ENCODE measurements at places on chromosomes 12 and 14. TPM values are rescaled to one million over a fixed set of nuclear protein-coding genes. Genes with fewer than 3 reads are reported as not detected.
A peak's percentile ranks its signal among the peaks of the same experiment; 100 is the strongest.

DNA sequence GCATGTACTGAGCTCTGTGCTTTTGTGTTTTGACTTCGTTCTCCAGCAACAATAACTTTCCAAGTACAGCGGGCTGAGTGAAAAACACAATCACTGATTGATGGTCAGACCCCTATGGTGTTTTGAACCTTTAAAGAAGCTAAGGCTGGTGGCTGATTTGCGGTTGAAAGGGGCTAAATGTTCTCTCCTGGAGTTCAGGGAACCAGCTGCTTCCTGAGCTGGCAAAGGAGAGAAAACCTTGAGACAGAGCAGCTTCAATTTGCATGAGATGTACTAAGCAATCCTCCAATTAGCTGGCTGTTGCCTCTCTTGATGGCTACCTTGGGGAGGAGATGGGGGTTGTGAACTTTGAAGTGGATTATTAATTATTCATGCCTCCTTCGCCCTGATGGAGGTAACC is 546.7 kb upstream of the SEL1L start:
- DNase-seq = peak; percentile 67
- H3K4me1 ChIP-seq = peaks cover 37% of the 10 kb centered on the region
- no peaks in the 10 kb centered on the region for H3K27me3 ChIP-seq
- H3K27ac ChIP-seq = peak overlapping the region; percentile 43
- no peak overlapping the region for H3K4me3 ChIP-seq

- no peak overlapping the region for H3K4me3 ChIP-seq
- H3K36me3 ChIP-seq = no peaks in the 10 kb centered on the region
- no peak for DNase-seq
- no peak overlapping the region for H3K27ac ChIP-seq
- no peaks in the 10 kb centered on the region for H3K4me1 ChIP-seq
These were observed 3.9 kb upstream of the MEG3 start for GRCh38 chr14:100822013-100822412.

DNA sequence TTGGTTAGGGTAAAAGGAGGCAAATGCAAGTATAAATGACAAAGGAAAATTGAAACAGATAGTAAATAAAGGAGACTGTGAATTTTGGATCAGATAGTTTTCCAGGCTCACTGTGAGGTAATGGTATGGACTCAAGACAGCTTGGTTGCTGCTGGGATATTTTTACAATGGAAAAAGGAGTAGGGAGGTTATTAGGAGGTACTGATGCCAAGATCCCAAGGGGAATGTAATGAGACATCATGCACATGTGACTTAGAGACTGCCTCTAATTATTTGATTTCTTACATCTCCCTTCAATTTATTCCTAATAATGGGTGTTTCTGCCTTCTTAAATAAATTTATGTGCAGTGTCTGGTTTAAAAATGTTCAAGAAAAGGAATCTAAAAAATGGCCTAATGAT is 56.9 kb downstream of the TAOK3 start:
- no peaks in the 10 kb centered on the region for H3K4me1 ChIP-seq
- no peak overlapping the region for H3K27ac ChIP-seq
- no peaks in the 10 kb centered on the region for H3K27me3 ChIP-seq
- no peak for DNase-seq

GRCh38 chr12:121009741-121010140 is 6.5 kb downstream of the C12orf43 start:
- peaks cover 11% of the 10 kb centered on the region for H3K36me3 ChIP-seq
- no peak overlapping the region for H3K4me3 ChIP-seq
- no peaks in the 10 kb centered on the region for H3K27me3 ChIP-seq
- peak; percentile 76 for DNase-seq
- H3K27ac ChIP-seq = no peak overlapping the region
- no peaks in the 10 kb centered on the region for H3K4me1 ChIP-seq

DNA sequence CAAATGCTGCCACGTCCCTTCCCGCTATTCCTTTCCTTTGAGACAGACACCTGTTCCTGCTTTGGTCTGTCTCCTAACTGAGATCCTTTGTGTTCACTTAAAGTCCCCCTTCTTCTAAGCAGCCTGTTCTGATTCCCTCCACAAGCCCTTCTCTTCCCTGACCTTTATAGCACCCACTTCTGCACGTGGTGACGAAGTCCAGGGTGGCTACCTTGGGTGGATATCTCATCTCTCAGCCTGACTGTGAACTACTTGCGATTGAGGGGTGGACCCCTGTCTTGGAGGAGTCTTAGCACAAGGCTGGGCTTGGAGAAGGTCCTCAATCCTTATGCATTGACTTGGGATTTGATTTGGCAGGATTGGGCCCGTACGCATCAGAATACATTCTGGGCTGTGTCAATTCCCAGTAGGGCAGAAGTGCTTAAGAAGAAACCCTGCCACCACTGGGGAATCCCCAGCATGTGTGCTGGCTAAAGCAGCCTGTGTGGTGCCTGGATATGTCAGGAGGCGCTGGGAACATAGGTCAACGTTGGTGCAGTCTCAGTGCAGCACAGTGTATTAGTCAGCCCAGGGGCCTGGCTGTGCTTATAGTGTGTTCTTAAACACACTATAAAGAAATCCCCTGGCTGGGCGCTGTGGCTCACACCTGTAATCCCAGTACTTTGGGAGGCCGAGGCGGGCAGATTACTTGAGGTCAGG is 23.6 kb downstream of the KRT80 start:
- H3K27ac ChIP-seq = no peak overlapping the region
- H3K27me3 ChIP-seq = no peaks in the 10 kb centered on the region
- no peak overlapping the region for H3K4me3 ChIP-seq

- no peaks in the 10 kb centered on the region for H3K27me3 ChIP-seq
- H3K36me3 ChIP-seq = no peaks in the 10 kb centered on the region
- no peak for DNase-seq
- H3K4me1 ChIP-seq = no peaks in the 10 kb centered on the region
- no peak overlapping the region for H3K27ac ChIP-seq
- no peak overlapping the region for H3K4me3 ChIP-seq
These were observed 37.3 kb upstream of the MYL2 start for GRCh38 chr12:110957652-110958051.

GRCh38 chr14:70188659-70189455 is at the start of gene SLC8A3:
Gene SLC8A3 (minus strand): TSS chr14:70188951. CDS start chr14:70168422, 20,529 bp downstream.
- H3K27ac ChIP-seq = no peak within 1 kb of the TSS
- peak within 1 kb of the TSS; percentile 88 for H3K4me3 ChIP-seq
- H3K4me1 ChIP-seq = peaks cover 26% of the 10 kb centered on the region
- DNase-seq = peak; percentile 69

DEPDC4 gene
- total RNA-seq = 2.5 TPM

C1QL4 gene
- total RNA-seq = 0.12 TPM

RIMKLB gene
- 94.8 TPM for total RNA-seq

CPNE6 gene
- total RNA-seq = not detected

Measured in GM23338 (cell line).